ENCODE measurements at places on chromosomes 7 and 10. TPM values are rescaled to one million over a fixed set of nuclear protein-coding genes. Genes with fewer than 3 reads are reported as not detected.

- no peak for DNase-seq
Observed at GRCh38 chr10:92750791-92751533, 61.2 kb downstream of the HHEX start.

- no peak for DNase-seq
Observed at GRCh38 chr7:55893940-55894339, 6.7 kb downstream of the ZNF713 start.

DNA sequence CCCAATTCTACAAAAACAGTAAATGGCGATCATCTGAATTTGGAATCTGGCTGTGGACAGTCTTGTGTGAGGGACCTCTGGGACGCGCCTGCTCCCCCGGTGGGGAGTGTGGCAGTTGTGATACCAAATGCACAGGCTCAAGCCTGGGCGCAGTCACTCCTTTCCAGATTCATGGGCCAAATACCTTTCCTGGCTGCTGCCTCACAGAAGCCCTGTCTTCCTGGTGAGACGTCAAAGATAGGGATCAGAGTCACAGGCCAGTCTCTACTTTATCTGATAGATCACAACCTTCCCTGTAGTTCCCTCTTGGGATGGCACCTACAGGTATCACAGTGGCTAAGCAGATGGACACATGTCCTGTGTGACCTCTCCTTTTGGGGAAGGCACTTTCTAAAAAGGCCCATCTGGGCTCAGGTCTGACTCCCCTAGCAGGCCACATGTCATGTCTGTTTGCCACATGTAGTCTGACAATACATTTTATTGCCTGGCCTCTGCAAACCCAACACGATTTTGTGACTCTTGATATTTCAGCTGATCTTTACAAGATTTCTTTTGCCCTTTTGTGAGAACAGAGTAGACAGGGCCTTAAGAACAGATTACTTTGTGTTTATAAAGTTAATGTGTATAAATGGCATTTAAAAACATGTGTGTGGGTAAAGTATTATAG, 150.1 kb downstream of the SNX10 start:
- DNase-seq = no peak

DNA sequence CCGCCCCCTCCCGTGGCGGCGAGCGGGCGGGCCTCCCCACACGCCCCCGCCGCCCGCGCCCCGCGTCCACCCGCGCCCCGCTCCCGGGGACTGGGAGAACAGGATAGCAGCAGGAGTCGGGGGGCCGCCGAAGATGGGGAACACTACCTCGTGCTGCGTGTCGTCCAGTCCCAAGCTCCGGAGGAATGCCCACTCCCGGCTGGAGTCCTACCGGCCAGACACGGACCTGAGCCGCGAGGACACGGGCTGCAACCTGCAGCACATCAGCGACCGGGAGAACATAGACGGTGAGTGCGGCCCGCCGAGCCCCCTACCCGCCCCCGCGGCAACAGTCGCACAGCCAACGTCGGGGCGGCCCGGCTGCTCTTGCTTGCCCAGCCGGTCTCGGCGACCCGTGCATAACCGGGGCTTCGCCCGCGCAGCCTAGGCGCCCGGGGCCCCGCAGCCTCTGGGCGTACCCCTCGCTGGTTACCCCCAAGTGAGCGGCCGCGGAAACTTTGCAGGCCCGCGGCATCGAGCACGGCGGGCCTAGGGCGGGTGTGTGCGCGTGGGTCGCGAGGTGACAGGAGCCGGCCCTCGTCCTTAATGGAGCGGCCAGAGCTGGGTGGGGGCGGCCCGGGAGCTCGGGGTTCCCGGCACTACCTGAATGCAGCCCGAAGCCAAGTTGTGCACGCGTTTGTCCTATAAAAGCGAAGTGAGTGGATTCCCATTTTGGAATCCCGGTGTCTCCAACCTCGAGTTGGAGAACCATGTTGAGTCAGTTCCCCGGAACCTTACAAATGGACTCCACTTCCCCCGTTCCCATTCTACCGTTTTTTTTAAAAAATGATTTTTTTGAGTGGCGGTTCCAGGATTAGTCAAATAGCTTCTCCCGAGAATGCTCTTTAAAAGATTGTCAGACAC, 863 bp downstream of the CCNY start:
- no peak for DNase-seq

DNA sequence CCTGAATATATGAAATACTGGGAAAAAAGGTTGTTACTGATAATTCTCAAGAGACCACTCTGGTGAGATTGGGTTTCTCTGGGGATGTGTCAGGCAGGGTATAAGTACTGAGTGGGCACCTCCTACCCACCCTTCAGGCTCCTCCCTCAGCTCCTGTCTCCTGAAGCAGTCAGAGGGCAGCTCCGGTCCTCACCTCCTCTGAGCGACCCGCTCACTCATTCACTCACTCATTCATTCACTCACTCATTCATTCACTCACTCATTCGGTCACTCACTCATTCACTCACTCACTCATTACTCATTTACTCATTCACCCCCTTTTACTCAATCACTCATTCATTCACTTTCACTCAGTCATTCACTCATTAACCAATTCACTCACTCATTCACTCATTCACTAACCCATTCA, 6.9 kb upstream of the PFKP start:
- no peak for DNase-seq

GRCh38 chr10:133359554-133359971, 1.7 kb upstream of the FUOM start:
- no peak for DNase-seq

- DNase-seq = no peak
Observed at GRCh38 chr7:107386548-107387102, 83.2 kb upstream of the GPR22 start.

DNA sequence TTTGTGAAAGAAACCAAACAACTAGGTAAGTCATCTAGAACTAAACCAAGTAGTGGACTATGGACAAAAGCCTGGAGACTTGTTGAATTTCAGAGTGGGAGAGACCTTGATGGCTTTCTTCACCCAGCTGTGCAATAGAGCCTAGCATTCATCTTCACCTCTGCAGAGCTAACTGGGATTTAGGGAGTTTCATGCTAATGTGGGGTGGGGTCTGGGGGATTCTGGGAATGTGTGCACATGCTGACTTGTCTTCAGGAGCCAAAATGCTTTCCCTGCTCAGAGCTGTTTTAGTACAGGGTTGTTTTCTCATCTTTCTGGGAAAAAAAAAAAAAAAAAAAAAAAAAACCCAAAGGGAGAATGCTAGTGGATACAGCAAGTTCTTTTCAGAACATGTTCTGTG, 81.3 kb upstream of the ARHGAP21 start:
- no peak for DNase-seq

DNA sequence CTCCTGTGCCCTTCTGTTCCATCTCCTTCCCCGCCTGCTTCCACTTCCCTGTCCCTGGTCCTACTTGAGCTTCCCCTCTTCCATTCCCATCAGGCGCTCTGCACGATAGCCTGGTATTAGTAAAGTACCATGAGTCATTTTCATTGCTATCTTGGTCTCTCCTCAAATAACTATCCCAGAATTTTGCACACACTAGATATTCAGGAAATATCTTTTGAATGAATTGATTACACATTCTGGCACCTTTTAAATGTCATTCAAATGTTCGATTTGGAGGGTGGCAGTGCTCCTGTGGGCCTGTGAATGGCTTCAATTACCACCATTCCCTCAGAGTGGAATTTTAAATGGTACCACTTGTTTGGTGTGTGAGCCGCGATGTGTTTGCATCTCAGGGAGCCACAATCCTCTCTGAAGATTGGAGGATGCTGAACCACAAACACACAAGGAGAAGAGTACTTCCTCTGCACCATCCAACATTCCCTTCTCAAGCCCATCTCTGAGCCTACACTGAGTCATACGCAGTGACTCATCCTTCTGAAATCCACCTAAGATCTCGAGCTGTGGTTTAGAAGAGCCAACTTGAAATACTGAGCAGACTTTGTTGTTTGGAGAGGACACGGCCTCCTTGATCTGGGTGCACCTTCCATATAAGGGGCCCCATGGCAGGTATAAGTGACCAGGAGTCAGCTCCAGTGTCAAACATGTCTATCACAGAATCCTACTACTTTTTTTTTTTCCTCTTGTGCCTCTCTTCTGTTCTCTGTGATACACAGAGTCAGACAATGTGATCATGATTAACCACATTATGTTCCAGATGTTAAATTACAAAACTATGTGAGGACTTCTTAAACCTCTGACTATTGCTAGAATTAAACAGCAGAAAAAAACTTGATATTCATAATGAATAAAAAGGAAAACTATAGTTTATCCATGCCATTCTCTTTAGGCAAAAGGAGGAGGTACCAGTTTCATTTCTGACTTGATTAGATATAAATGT, 81.9 kb downstream of the BMPER start:
- DNase-seq = no peak

- no peak for DNase-seq
Observed at GRCh38 chr10:118827053-118827452, 72.3 kb upstream of the CACUL1 start.

- no peak for DNase-seq
Observed at GRCh38 chr10:73865107-73865458, 9.3 kb downstream of the CAMK2G start.

DNA sequence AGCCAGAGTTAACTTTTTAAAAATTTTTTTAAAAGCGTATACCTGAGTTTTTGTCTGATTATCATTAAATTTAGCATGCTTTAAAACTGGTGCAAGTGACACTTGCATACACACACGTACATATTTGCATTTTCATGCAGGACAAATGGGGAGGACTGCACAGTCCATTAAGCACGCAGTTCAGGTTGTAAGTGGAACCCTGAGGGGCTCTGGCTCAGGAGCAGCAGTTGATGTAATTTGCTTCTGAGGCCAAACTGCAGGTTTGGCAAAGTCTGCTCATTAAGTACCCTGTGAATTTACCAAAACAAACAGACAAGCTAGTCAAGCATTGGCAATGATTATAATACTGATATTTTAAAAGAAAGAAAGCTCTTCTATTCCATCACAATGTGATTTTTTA, 215.8 kb upstream of the PFKP start:
- DNase-seq = no peak

DNA sequence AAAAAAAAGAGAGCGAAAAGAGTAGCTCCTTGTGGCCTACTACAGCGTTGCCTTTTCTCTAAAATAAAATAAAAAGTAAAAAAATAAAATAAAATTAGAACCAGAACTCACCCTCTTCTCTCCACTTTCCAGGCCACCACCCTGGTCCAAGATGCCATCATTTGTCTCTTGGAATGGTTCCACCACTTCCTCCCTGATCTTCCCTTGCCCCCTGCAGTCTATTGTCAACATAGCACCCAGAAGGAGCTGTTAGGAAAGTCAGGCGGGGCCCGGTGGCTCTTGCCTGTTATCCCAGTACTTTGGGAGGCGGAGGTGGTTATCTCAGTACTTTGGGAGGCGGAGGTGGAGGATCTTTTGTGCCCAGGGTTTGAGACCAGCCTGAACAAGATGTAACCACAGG, 7.6 kb upstream of the GRID2IP start:
- no peak for DNase-seq

GRCh38 chr10:23198610-23198939, 6.5 kb downstream of the PTF1A start:
- DNase-seq = no peak

DNA sequence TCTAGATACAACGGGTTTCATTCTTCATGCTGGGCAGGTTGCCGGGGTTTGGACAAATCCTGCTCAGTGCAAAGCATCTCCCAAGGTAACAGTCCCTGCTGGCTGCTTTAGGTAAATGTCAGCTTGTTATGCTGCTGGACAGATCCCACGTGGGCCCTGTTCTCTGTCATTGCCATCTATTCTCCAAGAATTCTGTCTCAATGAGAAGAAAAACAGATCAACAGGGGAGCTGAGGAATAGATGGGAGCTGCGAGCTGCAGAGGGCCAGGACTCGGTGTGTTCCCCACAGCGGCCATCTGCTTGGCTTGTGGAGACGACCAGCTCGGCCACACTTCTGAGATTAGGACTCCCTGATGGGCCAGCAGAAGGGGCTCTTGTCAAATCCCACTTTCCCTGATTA, 235.2 kb downstream of the DPP6 start:
- no peak for DNase-seq

- no peak for DNase-seq
Observed at GRCh38 chr7:4085937-4086691, 596.0 kb upstream of the FOXK1 start.

- no peak for DNase-seq
Observed at GRCh38 chr10:22958338-22958737, 30.5 kb downstream of the ARMC3 start.

DNA sequence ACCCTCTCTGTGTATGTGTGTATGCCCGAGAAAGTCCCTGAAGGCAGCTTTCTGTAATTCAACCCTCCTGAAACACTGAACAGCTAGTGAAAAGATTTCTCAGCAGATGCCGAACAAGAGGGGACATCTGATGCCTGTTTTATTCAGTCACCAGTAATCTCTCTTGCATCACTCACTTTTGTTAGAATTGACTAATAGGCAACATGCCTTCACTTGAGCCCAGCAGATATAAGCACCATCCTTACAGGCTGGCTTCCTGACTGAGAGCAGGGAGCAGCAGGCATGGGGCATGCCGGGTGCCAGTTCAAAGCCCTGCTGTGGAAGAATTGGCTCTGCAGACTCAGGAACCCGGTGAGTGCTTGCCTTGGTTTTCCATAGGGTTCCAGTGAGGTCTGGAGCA, at the start of gene ABCA13:
ABCA13 (plus strand) TSS at position 257 of the 400 bp plus-strand sequence; CDS start at position 283, 26 bp downstream.
- DNase-seq = no peak

- no peak for DNase-seq
Observed at GRCh38 chr10:93921338-93921737, 27.6 kb downstream of the SLC35G1 start.

DNA sequence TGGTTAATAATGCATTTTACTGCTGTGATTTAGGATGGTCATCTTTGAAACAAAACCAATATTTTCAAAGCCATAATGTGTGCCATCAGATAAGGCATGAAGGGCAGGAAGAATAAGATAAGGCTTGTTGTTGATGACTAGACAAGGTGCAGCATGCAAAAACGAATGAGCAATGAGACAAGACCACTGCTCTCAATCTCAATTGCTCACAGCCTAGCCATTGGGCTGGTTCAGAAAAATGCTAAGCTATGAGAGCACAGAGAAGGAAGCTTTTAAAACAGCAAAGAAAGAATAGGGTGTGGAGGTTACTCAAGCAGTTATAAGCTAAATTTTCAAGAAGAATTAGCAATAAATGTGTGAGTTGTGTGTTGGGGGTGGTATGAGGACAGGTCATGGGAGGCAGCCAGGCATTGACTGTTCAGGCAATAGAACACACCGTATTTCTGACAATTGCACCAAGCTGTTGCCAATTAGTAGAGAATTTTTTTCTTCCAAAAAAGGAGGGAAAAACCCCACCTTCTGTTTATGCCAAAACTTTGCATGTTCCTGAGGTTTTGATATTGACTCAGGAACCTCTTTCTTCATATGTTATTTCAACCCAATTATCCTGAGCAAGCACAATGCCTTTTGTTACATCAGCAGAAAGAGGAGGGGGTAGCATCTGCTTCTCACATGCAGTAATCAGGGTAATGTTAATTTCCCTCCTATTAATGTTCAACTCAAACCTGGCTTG, 276.5 kb downstream of the HDAC9 start:
- no peak for DNase-seq

GRCh38 chr10:113024930-113025329, 74.9 kb downstream of the TCF7L2 start:
- no peak for DNase-seq

- DNase-seq = no peak
Observed at GRCh38 chr7:92836489-92836999, at the start of gene CDK6. TSS of gene CDK6 (minus strand) at chr7:92836573. CDS start at chr7:92833323, 3,250 bp downstream.

- no peak for DNase-seq
Observed at GRCh38 chr7:28732071-28732869, 225.9 kb downstream of the TRIL start.

The LEP gene
- 0.34 TPM for polyA plus RNA-seq

The IFIT1B gene
- polyA plus RNA-seq = 0.12 TPM

The VSIR gene
- polyA plus RNA-seq = 6.7 TPM

The CALHM1 gene
- 0.07 TPM for polyA plus RNA-seq

The WDFY4 gene
- 1.9 TPM for polyA plus RNA-seq

The FOXI2 gene
- 1.7 TPM for polyA plus RNA-seq

The ADCYAP1R1 gene
- polyA plus RNA-seq = 0.69 TPM

The SORBS1 gene
- polyA plus RNA-seq = 26.6 TPM

The TRPV5 gene
- 0.87 TPM for polyA plus RNA-seq

Data from right renal cortex interstitium (tissue), 3 donors.